ENCODE measurements at places on chromosomes 16 and 17.
A peak's percentile ranks its signal among the peaks of the same experiment; 100 is the strongest.

DNA sequence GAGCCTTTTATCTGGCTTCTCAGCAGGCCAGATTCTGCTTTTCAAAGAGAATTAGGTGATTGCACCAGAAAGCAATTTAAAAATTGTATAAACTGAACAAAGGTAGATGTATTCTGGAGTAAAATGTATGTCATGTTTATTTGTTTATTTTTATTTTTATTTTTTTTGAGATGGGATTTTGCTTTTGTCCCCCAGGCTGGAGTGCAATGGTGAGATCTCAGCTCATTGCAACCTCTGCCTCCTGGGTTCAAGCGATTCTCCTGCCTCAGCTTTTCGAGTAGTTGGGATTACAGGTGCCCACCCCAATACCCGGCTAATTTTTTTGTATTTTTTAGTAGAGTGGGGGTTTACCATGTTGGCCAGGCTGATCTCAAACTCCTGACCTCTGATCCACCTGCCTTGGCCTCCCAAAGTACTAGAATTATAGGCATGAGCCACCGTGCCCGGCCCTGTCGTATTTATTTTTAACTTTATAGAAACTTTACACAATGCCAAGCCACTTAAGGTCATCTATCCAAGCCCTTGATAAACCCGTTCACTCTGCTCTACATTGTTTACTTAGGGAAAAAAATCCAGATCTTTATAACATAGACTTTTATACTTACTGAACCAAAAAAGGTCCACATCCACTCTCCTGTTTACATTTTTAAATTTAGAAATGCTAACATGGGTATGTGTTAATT is 22.7 kb upstream of the GOT2 start:
- H3K27ac ChIP-seq, result no peak overlapping the region
- H3K4me3 ChIP-seq, result no peak overlapping the region
- H3K36me3 ChIP-seq, result no peaks in the 10 kb centered on the region
- H3K4me1 ChIP-seq, result no peaks in the 10 kb centered on the region
- DNase-seq, result no peak
- peaks cover 19% of the 10 kb centered on the region for H3K27me3 ChIP-seq

DNA sequence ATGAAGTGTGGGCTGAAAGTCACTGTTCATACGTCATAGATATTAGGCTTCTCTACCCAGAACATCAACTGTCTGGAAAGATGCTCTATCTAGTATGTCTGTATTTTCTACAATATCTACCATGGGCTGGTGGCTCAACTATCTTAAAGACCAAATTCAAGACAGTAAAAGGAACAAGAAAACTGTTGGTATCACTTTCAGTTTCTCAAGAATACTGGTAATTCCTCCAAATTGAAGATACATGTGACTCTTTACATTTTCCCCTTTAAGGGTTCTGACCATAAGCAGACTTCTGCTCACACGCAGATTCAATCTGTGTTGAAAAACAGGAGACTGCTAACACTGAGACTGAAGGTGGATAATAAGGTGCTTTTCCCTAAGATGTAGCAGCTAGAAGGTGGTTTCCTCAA is 24.2 kb downstream of the XPO6 start:
- peak overlapping the region; percentile 47 for H3K27ac ChIP-seq
- no peak for DNase-seq
- H3K27me3 ChIP-seq, result no peaks in the 10 kb centered on the region

DNA sequence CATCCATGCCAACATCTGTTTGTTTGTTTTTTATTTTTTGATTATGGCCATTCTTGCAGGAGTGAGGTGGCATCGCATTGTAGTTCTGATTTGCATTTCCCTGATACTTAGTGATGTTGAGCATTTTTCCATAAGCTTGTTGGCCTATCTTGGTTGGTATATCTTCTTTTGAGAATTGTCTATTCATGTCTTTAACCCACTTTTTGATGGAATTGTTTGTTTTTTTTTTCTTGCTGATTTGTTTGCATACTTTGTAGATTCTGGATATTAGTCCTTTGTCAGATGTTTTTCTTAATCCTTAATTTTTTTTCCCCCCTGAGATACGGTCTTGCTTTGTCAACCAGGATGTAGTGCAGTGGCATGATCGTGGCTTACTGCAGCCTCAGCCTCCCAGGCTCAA is 43.0 kb downstream of the RNF135 start:
- no peak overlapping the region for H3K4me3 ChIP-seq
- no peaks in the 10 kb centered on the region for H3K36me3 ChIP-seq
- no peak overlapping the region for H3K27ac ChIP-seq
- H3K27me3 ChIP-seq, result no peaks in the 10 kb centered on the region
- no peak for DNase-seq
- peaks cover 9% of the 10 kb centered on the region for H3K4me1 ChIP-seq

DNA sequence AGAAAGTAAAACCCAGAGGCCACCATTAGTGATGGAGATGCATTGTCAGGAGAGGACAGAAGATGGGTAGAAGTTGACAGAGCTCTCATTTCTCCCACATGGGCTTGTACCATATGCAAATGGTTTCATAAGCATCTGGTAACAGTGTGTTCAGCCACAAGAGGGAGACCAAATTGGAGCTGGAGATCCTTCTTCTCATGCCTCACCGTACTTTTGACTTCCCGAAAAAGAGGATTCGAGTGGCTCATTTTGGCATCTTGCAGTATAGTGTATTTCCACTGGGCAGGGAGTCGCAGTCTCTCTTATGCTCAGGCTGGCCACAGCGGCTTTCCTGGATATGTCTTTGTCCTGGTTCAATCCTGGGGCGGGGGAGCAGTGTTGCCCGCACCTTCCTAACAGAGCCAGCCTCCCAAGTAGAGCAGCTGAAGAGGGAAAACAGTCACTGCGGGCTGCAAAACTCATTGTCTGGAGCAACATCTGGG is 23.8 kb downstream of the TBC1D3B start:
- H3K36me3 ChIP-seq, result no peaks in the 10 kb centered on the region
- no peak overlapping the region for H3K27ac ChIP-seq
- no peaks in the 10 kb centered on the region for H3K4me1 ChIP-seq
- no peak overlapping the region for H3K4me3 ChIP-seq
- no peak for DNase-seq
- peaks cover 26% of the 10 kb centered on the region for H3K27me3 ChIP-seq

DNA sequence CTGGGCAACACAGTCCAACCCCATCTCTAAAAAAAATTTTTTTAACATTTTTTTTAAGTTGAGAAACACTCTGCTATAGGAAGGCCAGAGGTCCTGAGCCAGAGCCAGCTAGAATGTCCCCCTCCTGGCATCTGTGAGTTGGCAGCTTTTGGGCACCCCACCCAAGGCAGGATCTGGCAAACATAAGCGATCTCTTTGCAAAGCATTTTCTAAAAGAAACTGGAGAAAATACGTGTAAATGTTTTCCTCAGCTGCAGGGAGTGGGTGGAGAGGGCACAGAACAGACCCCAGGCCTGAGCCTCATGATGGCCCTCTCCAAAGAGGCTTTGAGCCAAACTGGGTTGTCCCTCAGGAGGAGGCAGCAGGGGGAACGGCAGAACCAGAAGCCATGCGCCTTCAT is 11.7 kb downstream of the CAVIN1 start:
- DNase-seq, result no peak
- H3K36me3 ChIP-seq, result peaks cover 48% of the 10 kb centered on the region
- peaks cover 32% of the 10 kb centered on the region for H3K4me1 ChIP-seq
- H3K4me3 ChIP-seq, result no peak overlapping the region

- no peaks in the 10 kb centered on the region for H3K27me3 ChIP-seq
- peaks cover 5% of the 10 kb centered on the region for H3K4me1 ChIP-seq
- H3K4me3 ChIP-seq, result no peak within 1 kb of the TSS
- H3K27ac ChIP-seq, result no peak within 1 kb of the TSS
These were observed at the start of gene ZSCAN10 for GRCh38 chr16:3098459-3099394. Gene ZSCAN10, minus strand, starts transcription at chr16:3099294. Its CDS starts 6,357 bp downstream, at chr16:3092937.

- no peak overlapping the region for H3K4me3 ChIP-seq
- no peak for DNase-seq
- H3K27ac ChIP-seq, result no peak overlapping the region
- no peaks in the 10 kb centered on the region for H3K36me3 ChIP-seq
These were observed 10.2 kb downstream of the CYTH1 start for GRCh38 chr17:78771758-78772382.

Data from SJSA1 (cell line).